GOT3 (cell line): ENCODE measurements at places on chromosomes 2 and 18.

GRCh38 chr2:231752061-231752460, 29.0 kb downstream of the PDE6D start:
- DNase-seq, result no peak

- no peak for DNase-seq
Measured at GRCh38 chr18:79497638-79498081, 101.9 kb downstream of the NFATC1 start.

- DNase-seq, result no peak
Measured at GRCh38 chr2:105737980-105738657, 6.6 kb upstream of the NCK2 start.

DNA sequence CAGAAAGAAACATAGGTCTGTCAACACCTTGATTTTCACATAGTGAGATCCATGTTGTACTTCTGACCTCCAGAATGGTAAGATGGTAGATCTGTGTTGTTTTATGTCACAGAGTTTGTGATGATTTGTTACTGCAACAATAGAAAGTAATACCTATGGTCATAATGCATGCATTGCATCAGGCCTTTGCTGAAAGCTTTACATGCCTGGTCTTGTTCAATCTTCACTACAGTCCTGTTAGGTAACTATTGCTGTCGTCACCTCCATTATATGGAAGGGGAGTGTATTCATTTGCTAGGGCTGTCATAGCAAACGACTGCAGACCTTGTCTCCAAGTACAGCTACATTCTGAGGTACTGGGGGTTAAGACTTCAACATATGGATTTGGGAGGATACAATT, 243.5 kb downstream of the ANAPC1 start:
- DNase-seq, result no peak

- no peak for DNase-seq
Measured at GRCh38 chr2:110727923-110728322, 4.5 kb upstream of the ACOXL start.

- DNase-seq, result no peak
Measured at GRCh38 chr2:232134939-232135338, 173.4 kb downstream of the DIS3L2 start.

DNA sequence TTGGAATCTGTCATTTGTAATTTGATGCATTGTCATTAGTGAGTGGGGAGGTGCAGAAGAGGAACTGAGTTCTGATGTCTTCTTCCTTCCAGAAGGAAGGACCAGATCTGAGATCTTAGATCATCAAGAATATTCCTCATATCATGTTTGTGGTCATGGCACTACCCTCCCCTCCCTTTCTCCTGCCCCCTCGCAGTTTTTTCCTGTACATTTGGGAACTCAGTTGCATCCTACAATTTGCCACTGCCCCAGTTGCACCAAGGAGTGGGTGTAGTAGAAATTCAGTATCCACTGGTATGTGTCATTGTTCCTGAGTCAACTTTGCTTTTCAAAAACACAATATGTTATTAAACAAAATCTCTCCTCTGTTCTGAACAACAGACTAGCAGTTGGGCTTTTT, 26.6 kb upstream of the ACVR1 start:
- DNase-seq, result no peak

- DNase-seq, result no peak
Measured at GRCh38 chr2:237456200-237456843, 30.7 kb upstream of the MLPH start.

DNA sequence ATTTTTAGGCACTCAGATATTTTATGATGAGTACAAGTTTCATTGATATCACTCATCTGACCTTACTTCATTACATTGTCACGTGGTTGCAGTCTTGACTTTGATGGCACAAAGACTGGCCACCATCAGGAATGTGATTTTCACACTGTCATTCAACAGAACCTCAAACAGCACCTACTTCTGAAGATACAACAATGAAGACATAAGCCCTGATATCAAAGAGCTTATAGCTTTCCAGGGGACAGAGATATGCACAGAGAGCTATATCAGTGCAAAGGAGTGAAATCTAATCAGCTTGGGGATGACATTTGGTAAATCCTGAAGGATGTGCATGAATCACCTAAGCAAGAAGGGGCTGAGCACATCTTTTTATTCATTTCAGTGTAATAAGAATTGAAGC, 72.3 kb downstream of the MEP1B start:
- no peak for DNase-seq

GRCh38 chr2:100494712-100495111, 24.4 kb downstream of the NMS start:
- DNase-seq, result no peak

- no peak for DNase-seq
Measured at GRCh38 chr2:214382229-214382628, 28.6 kb upstream of the VWC2L start.

DNA sequence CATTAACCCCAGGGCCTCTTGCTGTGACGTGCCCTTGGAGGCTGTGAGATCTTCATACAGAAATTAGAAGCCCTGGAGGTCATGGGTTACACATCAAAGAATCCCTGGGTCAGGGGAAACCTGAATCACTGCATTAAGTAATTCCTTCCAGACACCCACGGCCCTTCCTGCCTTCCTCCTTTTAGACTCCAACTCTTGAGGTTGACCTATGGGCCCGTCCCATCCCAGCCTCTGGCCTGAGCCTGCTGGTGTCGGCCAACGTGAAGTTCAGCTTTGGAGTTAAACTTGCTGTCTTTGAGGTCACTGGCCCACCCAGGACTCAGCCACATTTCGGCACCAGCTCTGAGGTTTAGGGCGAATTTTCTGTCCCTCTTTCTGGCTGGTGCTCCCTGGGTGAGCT, 198.3 kb downstream of the ACKR3 start:
- DNase-seq, result no peak

GRCh38 chr2:145119225-145119624, 599.3 kb upstream of the ZEB2 start:
- no peak for DNase-seq

GRCh38 chr2:200125444-200126284, 170.3 kb downstream of the MAIP1 start:
- DNase-seq, result no peak

GRCh38 chr2:197516393-197516761, 511 bp downstream of the MOB4 start:
- DNase-seq, result no peak
